Activated CD4-positive, alpha-beta T cell treated with anti-CD3 and anti-CD28 coated beads for 1 hour (primary cell): ENCODE measurements at places on chromosomes 3 and 15.

- no peak for DNase-seq
These were observed 47.3 kb upstream of the PGPEP1L start for GRCh38 chr15:99054892-99055291.

DNA sequence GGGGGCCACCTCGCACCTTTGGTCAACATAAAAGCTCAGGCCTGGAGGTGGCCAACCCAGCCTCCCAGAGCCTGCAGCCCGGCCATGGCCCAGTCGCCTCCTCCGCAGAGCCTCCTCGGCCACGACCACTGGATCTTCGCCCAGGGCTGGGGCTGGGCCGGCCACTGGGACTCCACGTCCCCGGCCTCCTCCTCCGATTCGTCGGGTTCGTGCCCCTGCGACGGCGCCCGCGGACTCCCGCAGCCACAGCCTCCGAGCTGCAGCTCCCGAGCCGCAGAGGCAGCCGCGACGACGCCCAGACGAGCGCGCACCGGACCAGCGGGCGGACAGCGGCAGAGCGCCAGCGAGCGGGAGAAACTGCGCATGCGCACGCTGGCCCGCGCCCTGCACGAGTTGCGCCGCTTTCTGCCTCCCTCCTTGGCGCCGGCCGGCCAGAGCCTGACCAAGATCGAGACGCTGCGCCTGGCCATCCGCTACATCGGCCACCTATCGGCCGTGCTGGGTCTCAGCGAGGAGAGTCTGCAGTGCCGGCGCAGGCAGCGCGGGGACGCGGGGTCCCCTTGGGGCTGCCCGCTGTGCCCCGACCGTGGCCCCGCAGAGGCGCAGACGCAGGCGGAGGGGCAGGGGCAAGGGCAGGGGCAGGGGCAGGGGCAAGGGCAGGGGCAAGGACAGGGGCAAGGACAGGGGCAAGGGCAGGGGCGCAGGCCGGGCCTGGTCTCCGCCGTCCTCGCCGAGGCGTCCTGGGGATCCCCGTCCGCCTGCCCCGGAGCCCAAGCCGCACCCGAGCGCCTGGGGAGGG lies at the start of gene MESP2:
TSS of gene MESP2 (plus strand) at position 59 of the 799 bp plus-strand sequence. CDS start at position 85, 26 bp downstream.
- peak; percentile 29 for DNase-seq

DNA sequence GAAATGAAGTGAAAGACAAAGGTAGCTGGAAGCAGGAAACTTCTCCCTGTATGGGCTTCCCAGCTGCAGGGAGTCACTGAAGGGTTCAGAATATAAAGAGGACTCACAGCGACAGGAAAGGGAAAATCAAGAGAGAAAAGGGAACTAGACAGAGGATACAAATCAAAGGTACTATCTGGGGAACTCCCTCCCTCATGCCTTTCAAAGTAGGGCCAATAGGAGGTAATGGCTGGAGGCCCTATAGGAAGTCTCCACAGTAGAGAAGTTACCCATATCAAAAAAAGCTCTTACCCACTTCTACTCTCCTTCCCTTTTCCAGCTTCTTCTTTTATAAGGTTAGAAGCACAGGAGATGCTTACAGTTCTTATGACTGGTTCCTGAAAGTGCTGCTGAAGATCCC lies 43.5 kb downstream of the FMN1 start:
- no peak for DNase-seq

DNA sequence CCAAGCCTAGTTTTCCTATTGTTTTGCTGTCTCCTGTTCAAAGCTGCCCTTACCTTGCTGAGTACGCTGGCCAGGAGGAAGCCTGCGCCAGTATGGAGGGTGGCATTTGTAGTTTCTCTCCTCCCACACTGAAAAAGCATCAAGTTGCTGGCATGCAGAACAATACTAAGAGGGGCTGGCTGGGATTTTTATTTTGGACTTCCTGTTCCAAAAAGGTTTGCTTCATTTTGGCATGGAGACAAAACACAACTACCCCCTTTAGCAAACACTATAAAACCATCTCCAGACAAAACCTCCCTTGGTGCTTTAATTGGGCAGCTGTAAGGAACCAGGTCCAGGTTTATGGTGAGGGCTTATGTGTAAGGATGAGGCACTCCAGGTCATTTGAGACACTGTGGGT lies 457.6 kb downstream of the PDCD6IP start:
- no peak for DNase-seq

DNA sequence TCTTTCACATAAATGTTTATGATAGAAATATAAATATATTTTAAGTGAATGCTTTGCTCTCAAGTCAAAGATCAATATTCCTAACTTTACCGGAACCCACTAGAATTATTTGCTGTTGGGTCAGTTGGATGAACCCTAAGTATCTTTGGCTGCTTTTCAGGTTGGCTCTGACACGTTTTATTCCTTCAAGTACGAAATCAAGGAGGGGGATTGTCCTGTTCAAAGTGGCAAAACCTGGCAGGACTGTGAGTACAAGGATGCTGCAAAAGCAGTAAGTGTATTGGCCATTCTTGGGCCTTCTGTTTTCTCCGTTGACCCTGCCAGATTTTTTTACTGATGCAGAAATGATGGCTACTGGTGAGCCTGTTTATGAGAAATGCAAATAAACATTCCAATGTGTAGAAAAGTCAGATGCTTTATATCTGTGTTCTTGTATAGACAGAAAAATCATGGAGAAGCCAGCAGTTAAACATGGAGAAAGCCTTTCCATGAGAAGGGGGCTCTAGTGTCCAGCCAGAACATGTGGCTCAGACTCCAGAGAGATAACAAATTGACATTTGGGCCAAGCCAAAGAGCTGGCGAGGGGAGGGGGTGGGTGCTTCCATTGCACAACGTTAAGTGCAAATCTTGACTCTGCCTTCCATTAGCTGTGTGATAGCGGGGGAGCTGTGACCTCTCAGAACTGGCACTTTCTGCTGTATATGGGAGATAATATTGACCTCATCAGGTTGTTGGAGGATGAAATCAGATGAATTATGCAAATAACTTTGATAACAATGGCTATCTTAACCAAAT lies 3.0 kb downstream of the KNG1 start:
- no peak for DNase-seq

DNA sequence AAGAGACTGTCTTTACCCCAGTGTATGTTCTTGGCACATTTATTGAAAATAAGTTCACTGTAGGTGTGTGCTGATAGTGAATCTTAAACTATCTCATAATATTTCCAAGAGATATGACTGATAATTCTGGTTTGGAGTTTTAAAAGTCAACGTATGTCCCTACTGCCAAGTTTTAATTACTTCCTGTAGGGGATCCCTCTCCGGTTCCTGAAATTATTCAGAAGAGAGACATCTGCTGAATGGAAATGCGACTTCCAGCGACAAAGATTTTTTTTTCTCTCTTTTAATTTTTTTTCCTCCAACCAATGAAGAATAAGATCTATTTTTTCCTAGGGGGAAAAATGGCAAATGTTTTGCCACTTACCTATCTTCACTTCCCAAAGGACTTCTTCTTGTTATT lies 498.9 kb upstream of the TGFBR2 start:
- DNase-seq: no peak

- DNase-seq: no peak
These were observed 95.0 kb upstream of the HACD2 start for GRCh38 chr3:123679712-123680386.

DNA sequence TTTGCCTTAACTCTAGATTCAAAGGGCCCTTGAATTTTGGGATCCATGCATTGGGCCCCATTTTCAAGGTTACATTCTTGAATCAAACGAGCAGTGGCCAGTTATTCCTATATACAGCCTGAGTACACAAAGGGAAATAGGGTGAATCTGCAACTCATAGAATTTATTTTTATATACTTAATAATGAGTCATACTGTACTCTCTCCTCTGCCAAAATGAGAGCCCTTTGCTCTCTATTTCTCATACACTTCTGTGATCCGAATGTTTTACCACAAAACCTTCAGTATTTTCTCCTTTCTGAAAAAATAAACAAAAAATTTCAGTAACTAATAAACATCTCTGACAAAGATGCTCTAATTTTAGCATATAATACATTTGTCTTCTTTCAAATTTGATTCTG lies 116.7 kb downstream of the SERPINI1 start:
- no peak for DNase-seq

DNA sequence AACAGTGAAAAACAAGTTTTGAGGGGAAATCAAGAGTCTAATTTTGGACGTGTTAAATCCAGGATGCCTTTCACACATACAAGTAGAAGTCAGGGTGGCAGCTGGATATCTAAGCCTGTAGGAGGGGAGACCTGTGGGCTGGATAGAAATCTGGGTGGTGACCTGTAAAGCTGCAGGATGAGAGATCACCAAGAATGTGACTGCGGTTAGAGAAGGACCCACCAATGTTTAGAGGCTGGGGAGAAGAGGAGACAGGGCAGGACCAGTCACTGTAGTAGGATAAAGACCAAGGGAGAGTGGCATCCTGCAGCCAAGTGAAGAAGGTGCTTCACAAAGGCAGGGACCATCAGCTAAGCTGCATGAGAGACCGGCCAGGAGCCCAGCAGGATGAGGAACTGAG lies 36.2 kb downstream of the MRAS start:
- no peak for DNase-seq
